ENCODE measurements at places on chromosomes 4 and X.

DNA sequence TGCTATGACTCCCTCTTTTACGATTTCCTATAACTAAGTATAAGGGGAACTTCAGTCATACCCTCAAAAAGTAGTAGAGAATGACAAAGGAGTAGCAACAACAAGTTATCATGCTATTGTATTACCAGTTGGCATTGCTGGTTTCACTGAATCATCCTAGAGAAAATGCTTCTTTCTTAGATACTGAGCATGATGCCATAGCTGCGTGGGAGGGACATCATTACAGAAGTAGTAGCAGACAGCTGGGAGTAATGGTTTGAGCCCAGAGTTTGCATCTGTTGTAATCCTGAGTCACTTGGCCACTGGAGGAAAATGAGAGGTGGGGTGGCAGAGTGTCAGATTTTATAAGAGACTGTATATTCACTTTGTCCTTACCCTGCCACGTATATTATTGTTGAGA is 38.6 kb downstream of the MTMR1 start:
- DNase-seq: no peak

DNA sequence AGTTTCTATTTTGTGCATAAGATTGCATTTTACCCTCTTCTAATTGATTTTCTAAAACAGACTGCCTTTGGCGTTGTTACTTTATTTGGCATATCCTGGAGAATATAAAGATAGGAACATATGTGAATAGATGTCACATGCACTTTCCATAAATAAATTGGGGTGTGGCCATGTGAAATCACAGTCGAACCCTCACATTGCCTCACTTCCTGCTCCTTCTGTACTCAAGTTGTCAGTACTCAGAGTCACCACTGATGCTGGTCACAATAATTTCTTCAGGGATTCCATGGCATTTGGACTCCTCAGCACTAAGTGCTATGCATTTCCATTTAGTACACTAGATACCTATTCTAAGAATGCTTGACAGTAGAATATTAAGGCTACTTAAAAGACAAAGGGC is 1.4 kb upstream of the EMCN start:
- DNase-seq: no peak

DNA sequence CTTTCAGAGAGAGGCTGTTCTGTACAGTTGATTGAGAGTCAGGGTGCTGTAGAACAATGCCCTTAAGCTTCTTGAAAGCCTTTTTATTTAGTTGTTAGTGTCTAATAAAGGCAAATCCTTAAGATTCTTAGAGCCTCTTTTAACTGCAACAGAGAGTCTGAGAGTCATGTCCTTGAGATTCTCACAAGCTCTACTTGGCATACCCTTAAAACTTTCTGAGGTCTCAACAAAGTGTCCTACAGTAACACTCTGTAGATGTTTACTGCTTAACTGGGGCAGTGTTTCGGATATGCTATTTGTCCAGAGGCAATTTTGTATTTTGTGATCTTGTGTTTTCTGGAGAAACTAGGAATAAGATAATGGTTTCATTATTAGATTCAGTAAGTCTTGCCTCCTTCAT is 209.7 kb downstream of the ARHGAP24 start:
- no peak for DNase-seq

- no peak for DNase-seq
Measured at GRCh38 chr4:153572609-153573008, 106.4 kb downstream of the TMEM131L start.

DNA sequence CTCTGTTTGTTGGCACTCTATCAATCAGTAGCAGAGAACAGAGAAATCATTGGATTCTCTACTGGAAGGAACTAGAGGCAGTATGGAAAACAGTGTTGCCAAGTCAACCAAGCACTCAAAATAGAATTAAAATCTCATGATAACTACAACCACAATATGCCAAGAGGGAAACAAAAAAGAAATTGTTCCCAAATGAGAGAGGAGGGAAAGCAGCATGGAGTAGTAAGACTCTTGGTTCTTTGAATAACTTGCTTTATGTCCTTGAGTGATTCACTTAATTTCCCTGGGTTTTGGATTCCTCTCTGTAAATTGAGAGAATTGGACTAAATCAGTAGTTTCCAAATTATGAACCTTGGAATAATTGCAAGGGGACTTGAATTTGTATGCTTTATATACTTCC is 285.5 kb upstream of the ANKRD50 start:
- no peak for DNase-seq

DNA sequence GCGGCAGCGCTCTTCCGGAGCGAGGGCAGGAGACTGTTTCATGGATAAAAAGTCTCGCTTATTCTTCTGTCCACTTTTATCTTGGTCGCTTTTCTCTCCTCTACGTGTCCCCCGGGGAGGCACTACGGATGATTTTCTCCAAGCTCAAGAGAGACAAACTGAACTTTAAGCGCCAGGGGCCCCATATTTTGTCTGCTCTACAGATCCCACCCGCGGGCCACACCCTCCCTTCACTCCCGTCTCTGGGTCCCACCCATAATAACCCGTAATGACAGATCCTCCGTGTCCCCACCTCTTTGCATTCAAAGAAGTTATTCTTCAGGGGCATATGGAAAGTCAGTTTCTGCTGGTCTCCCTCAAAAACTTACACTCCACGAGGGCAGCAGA is at the start of gene CORIN:
TSS of gene CORIN (minus strand) at position 160 of the 387 bp plus-strand sequence. CDS start at position 42, 118 bp downstream.
- no peak for DNase-seq

- no peak for DNase-seq
Measured at GRCh38 chr4:97845758-97846157, 297.5 kb downstream of the STPG2 start.

DNA sequence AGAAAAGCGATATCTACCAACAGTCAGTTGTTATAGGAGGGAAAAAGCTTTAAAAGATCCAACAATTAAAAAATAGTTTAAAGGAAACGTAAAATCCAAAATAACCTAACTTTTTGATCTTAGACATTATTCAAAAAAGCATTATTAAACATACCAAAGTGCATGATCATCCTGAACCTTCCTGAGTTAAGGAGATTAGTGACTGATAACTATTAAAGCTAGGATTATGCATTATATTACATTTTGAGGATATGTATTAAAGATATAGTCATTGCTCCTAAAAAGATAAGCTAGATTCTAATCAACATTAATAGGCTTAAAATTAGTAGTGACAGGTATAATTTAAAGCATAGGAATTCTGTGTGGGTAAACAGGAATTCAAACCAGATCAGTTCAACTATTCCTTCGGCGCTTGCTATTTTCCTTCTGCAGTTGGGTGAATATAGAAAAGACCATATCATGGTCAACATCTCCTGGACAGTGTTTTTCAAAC is 139.6 kb downstream of the ADAMTS3 start:
- no peak for DNase-seq

GRCh38 chr4:101813604-101814003 is 23.1 kb downstream of the BANK1 start:
- DNase-seq: no peak

DNA sequence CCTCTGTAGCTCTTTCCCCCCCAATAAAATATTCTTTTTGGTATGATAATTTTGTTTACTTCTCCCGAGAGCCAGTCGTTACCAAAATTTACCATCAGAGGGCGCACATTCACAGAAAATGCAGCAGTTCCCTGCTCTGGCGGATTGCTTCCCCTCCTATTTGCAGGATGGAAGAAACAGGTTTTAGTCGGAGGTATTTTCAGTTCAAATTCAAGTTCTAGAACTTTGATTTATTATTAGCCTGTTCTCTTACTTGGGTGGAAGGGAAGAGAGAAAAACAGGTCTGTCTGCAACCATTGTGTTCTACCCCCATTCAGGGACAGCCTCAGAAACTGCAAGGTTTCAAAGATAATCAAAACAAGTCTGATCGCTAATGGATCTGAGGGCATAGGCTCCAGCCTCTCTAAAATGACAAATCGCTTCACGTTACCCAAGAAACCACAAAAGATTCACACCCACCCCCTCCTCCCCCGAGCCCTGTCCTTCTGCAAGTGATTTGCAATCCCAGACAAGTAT is 263.8 kb upstream of the RPS6KA3 start:
- DNase-seq: peak; percentile 51

DNA sequence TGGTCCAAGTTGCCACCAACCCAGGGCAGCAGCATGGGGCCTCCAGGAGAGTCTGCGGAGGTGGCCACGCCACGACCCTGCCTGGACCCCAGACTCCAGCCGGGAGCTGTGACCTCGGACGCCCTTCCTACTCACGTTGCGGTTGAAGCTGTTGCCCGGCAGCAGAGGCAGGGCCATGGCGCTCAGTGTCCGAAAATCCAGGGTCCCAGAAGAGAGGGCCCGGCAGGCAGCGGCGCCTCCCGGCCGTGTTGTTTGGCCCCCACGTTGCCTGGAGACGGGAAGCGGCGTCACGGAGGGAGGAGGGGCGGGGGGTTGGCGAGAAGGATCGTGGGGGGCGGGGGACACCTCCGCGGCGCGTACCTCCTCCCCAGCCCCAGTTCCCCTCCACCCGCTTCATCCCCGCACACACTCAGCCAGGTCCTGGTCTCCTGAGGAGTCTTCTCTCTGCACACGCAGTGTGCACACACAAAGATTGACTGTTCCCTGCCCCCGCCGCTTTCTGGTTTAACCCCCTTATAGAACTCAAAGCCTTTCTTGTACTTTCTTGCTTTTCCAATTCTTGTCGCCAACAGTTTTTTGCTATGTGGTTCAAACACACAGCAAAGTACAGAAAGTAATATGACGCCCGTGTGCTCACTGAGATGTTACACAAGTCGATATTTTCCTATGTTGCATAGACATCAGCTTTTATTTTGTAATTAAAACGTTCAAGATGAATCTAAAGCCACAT is at the start of gene EFHC2:
TSS of gene EFHC2 (minus strand) at position 261 of the 730 bp plus-strand sequence. CDS start at position 177, 84 bp downstream.
- DNase-seq: peak; percentile 9

GRCh38 chr4:40130401-40131036 is 66.3 kb upstream of the RHOH start:
- DNase-seq: no peak

- DNase-seq: no peak
Measured at GRCh38 chrX:136130931-136131833, 16.2 kb upstream of the FHL1 start.

DNA sequence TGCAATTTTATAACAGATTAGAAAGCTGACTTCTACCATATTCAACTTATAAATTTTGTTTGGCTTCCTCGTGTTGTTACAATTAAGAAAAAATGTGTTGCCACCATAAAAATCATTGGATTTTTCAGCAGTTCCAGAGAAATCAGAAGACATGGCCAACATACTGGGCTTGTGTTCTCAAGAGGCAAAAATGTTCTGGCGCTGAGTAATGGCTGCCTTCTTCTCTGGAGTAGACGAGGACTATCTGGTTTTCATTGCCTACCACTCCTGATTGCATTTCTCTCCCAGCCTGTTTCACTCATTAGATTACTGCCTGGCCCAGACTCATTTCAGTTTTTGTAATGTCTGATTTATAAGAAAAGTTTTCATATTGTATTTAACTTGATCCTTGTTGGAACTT is 122.3 kb downstream of the ARHGAP10 start:
- no peak for DNase-seq

GRCh38 chr4:149796381-149796780 is 19.3 kb downstream of the IQCM start:
- DNase-seq: no peak

DNA sequence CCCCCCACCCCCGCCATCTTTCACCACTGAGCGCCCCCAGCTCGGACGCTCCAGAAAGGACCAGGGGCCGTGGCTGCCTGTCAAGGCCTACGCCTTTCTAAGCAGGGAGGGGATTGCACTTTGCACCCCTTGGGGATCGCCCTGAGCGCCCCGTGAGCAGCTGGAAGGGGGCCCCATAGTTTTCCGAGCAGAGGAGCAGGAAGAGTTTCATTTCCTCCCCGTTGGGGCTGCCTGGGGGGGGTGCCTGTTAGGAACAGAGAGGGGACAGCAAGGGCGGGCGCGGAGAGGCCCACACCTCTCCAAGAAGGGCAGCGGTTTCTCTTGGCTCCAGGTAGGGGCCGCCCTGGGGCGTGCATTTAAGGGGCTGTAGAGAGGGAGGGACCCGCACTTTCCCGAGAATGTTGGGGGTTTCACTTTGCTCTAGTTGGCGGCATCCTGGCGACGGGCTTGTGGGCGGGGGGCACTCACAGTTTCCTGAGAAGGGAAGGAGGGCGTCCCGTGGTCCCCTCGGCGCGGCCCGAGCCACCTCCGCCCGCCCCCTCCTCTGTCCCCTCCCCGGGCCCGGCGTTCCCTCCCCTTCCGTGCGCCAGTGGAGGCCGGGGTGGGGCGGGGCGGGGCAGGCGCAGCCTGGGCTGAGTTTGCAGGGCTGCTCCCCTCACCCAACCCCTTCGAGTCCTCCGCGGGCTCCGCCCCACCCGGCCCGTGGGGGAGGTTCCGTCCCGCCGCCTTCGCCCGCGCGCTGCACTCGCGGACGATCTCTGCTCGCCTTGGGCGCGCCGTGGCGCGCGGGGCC is 82.3 kb upstream of the CD99 start:
- DNase-seq: peak; percentile 96

- no peak for DNase-seq
Measured at GRCh38 chr4:72468904-72469502, 100.0 kb downstream of the ADAMTS3 start.

GRCh38 chr4:98613453-98614075 is 44.8 kb downstream of the TSPAN5 start:
- no peak for DNase-seq

DNA sequence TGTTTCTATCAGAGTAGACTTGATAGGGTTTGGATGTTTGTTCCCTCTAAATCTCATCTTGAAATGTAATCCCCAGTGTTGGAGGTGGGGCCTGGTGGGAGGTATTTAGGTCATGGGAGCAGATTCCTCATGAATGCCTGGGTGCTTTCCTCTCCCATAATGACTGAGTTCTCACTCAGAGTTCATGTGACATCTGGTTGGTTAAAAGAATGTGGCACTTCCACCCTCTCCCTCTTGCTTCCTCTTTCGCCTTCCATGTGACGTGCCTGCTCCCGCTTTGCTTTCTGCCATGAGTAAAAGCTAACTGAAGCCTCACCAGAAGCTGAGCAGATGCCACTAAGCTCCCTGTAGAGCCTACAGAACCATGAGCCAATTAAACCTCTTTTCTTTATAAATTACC is 47.3 kb upstream of the SRPX start:
- DNase-seq: no peak

- no peak for DNase-seq
Measured at GRCh38 chr4:126071346-126072333, 756.9 kb downstream of the FAT4 start.

- DNase-seq: no peak
Measured at GRCh38 chrX:44274096-44274495, 69.4 kb downstream of the EFHC2 start.

DNA sequence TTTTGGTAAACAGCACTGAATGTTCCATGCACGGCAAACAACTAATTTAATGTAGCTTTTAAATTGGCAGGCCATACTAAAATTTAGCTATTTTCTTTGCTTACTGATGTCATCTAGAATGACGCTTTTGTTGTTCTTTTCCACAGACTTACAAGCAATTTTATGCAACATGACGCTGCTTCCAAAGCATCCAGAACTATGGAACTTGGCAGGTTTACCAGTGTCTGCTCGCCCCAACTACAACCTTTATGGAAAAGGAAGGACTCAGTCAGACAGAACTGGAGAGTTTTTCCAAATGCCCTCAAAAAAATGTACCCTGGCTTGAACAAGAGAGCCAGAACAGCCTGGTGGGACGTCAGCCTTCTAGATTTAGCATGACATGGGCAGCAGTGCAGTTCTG is 58.7 kb downstream of the ANOS1 start:
- no peak for DNase-seq

DNA sequence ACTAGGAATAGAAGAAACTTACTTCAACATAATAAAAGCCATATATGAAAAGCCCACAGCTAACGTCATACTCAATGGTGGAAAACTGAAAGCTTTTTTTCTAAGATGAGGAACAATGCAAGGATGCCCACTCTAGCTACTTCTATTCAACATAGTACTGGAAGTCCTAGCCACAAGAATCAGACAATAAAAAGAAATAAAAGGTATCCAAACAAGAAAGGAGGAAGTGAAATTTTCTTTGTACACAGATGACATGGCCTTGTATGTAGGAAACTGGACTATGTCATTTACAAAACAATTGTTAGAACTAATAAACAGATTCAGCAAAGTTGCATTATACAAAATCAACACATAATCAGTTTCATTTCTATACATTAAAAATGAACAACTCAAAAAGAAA is 25.5 kb upstream of the NXT2 start:
- no peak for DNase-seq

Measured in D341Med (cell line).